ENCODE measurements at places on chromosomes 4 and X. TPM values are rescaled to one million over a fixed set of nuclear protein-coding genes. Genes with fewer than 3 reads are reported as not detected.

Gene EGF
- polyA plus RNA-seq: 4.6 TPM

DNA sequence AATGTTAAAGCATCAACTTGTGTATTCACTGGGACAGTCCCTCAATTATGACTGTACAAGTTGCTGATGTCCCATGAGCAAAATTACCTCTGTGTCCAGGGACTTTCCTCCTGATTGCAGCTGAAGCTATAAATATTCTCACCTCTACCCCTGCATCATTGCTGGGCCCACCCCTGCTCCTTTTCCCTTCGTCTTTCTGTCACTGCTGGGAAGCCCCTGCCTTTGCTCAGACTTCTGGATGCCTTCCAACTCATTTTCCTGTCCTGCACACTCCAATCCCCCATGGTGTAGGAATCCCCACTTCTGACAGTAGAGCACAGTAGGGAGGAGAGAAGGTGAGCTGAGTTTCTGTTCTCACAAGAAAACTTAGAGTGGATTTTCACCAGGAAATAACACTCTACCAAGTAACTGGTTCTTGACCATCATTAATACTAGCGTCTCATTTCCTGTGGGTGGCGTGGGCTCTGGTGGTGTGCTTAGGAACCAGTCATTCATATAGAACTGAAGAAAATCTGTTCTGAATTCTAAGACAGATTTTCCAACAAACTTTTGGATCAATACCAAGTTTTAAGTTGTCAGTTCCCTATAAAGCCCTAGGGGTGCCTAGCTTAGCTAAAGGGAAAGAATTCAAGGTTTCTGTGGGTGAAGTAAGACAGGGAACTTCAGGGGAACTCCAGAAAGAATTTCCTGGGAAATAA lies 136.2 kb upstream of the MED14 start:
- DNase-seq: no peak

Gene GAGE12C
- not detected for polyA plus RNA-seq

Gene SLC49A3
- polyA plus RNA-seq: 7.4 TPM
